ENCODE measurements at places on chromosomes 13 and 19. TPM values are rescaled to one million over a fixed set of nuclear protein-coding genes. Genes with fewer than 3 reads are reported as not detected.

SIGLEC14 gene
- not detected for polyA plus RNA-seq

MAB21L1 gene
- polyA plus RNA-seq = not detected

SYCN gene
- polyA plus RNA-seq = not detected

DNAJC15 gene
- 43.2 TPM for polyA plus RNA-seq

- H3K27ac ChIP-seq = no peak overlapping the region
- no peaks in the 10 kb centered on the region for H3K36me3 ChIP-seq
- H3K4me1 ChIP-seq = peaks cover 19% of the 10 kb centered on the region
Measured at GRCh38 chr13:40402931-40403431, 263.5 kb downstream of the FOXO1 start.

- no peaks in the 10 kb centered on the region for H3K4me1 ChIP-seq
- DNase-seq = no peak
- no peak overlapping the region for H3K4me3 ChIP-seq
- H3K36me3 ChIP-seq = no peaks in the 10 kb centered on the region
- no peak overlapping the region for H3K27ac ChIP-seq
Measured at GRCh38 chr13:49776871-49777270, 15.6 kb downstream of the KPNA3 start.

GRCh38 chr13:80342471-80343371, 1.8 kb upstream of the SPRY2 start:
- H3K27ac ChIP-seq = peak overlapping the region; percentile 50
- H3K27me3 ChIP-seq = no peaks in the 10 kb centered on the region
- H3K4me1 ChIP-seq = peaks cover 8% of the 10 kb centered on the region
- no peak for DNase-seq

GRCh38 chr19:5814123-5814851, 9.4 kb downstream of the NRTN start:
- DNase-seq = no peak
- no peaks in the 10 kb centered on the region for H3K36me3 ChIP-seq
- peaks cover 16% of the 10 kb centered on the region for H3K27me3 ChIP-seq
- H3K27ac ChIP-seq = no peak overlapping the region
- no peak overlapping the region for H3K4me3 ChIP-seq
- H3K4me1 ChIP-seq = no peaks in the 10 kb centered on the region

GRCh38 chr19:3098141-3098514, 4.0 kb downstream of the GNA11 start:
- H3K4me1 ChIP-seq = peaks cover 29% of the 10 kb centered on the region
- peak overlapping the region; percentile 52 for H3K27ac ChIP-seq
- peak overlapping the region; percentile 86 for H3K4me3 ChIP-seq

Data from keratinocyte (primary cell).